Activated CD4-positive, alpha-beta T cell treated with anti-CD3 and anti-CD28 coated beads, Interleukin-2, amount 50 U/mL, for 48 hours (primary cell): ENCODE measurements at places on chromosomes 5 and 9.

DNA sequence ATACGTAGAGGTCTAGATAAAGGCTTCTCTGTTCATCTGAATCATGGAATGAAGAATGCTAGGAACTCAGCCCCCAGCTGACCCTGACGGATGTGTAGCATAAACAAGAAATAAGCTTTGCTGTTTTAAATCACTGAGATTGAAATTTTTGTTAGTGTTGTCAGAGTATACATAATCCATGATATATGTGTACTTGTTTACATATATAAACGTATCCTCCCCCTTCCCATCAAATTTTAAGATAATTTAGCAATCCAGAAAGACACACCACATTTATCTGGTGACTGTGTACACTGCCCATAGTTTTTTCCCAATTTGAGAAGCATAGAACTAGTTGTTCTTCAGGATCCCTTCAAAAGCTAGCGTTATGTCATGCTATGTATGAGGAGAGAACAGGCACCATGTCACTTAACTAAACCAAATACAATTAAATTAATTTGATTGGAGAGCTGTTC is 80.8 kb upstream of the OSMR start:
- no peak for DNase-seq

DNA sequence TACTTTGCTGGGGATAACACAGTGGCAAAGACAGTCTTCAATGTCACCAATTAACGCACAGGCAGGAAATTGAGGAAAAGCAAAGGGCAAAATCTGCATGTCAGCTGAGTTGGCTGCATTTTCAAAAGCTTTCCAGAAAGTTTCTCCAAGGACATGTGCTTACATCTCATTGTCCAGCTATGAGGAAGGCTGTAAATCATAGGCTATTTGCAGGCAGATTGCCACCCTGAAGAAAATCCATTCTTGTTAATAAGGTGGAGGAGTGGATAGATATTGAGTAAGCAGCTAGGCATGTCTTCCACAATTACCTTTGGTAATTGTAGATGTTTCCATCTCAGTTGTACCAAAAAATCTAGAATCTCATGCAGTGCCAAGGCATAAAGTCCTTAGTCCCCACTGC is 278.0 kb upstream of the NUDT12 start:
- DNase-seq: no peak

GRCh38 chr9:121765021-121765950 is 113.9 kb downstream of the DAB2IP start:
- DNase-seq: no peak

- DNase-seq: no peak
Observed at GRCh38 chr5:34591723-34592122, 64.4 kb upstream of the RAI14 start.
